ENCODE measurements at places on chromosomes 3 and 15.

DNA sequence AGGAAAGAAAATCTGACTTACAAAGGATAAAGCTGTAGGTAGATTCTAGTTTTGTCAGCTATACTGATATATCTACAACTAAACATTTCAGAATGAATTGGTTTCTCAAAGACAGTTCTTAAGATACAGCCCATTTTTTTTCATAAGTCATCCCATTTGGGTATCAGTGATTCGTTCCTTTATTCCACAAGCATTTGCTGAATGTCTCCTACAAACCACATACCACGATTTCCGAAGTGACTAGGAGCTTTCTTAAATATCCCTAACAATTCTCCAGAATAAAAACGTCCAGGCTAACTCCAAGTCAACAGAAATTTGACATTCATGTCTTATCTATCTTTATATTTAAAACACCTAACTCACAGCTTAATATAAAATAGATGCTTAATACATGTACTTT, 59.8 kb downstream of the TP53BP1 start:
- no peaks in the 10 kb centered on the region for H3K4me1 ChIP-seq
- peaks cover 63% of the 10 kb centered on the region for H3K36me3 ChIP-seq
- no peak overlapping the region for H3K27ac ChIP-seq

DNA sequence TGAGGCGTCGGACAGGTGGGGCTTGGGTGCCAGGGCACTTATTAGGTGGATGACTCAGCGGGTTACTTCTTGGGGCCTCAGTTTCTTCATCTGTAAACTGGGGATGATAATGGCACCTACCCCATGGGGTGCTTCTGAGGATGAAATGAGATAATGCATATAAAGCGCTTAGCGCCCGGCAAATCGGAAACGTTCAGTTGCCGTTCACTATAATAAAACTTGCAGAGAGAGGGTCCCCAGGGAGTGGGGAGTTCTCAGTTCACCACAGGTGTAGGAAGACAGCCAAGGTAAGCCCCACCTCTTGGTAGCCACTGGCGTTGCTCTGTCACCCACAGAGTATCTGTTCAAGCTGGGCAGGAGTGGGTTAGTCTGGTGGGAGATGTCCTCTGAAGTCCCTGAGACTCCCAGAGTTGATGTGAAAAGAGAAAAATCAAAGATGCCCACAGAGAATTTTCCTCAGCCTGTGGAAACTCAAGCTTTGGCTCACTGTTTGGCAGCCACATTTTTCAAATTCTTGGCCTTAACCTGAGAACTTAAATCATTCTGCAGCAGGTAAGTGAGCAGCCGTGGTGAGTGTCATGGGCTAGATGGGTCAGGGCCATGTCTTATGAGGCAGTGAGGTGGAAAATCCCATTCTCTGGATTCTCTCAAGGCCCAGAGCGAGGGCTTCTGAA, 221.5 kb upstream of the BHLHE40 start:
- DNase-seq = no peak
- no peak overlapping the region for H3K27ac ChIP-seq
- no peaks in the 10 kb centered on the region for H3K36me3 ChIP-seq

GRCh38 chr3:50657816-50658215, 16.9 kb upstream of the DOCK3 start:
- no peaks in the 10 kb centered on the region for H3K36me3 ChIP-seq
- no peak overlapping the region for H3K27ac ChIP-seq
- no peak for DNase-seq
- H3K4me3 ChIP-seq = no peak overlapping the region

GRCh38 chr15:31252171-31252785, 74.4 kb upstream of the KLF13 start:
- H3K27me3 ChIP-seq = no peaks in the 10 kb centered on the region
- H3K4me1 ChIP-seq = no peaks in the 10 kb centered on the region
- no peak for DNase-seq
- no peak overlapping the region for H3K27ac ChIP-seq
